ENCODE measurements at places on chromosomes 5 and 9.

DNA sequence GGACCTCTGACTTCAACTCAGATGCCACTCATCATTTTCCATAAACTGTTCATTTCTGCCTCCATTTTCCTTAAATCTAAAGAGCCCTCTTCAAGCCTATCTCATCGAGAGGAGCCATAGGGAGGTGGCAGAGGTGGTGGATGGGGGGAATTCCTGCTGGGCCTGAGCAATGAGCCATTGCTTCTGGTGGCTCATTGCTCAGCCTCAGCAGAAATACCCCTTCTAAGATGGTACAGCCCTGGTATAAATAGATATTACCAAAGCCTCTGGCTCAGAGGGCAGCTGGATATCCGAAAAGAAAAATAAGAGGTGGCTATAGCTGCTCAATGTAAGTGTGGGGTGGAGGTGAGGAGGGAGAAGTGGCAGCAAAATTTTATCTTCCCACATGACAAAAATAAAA lies 313.5 kb downstream of the CAAP1 start:
- no peak for DNase-seq

- DNase-seq = peak; percentile 91
These were observed 63.9 kb upstream of the TGFBR1 start for GRCh38 chr9:99040911-99041582.

DNA sequence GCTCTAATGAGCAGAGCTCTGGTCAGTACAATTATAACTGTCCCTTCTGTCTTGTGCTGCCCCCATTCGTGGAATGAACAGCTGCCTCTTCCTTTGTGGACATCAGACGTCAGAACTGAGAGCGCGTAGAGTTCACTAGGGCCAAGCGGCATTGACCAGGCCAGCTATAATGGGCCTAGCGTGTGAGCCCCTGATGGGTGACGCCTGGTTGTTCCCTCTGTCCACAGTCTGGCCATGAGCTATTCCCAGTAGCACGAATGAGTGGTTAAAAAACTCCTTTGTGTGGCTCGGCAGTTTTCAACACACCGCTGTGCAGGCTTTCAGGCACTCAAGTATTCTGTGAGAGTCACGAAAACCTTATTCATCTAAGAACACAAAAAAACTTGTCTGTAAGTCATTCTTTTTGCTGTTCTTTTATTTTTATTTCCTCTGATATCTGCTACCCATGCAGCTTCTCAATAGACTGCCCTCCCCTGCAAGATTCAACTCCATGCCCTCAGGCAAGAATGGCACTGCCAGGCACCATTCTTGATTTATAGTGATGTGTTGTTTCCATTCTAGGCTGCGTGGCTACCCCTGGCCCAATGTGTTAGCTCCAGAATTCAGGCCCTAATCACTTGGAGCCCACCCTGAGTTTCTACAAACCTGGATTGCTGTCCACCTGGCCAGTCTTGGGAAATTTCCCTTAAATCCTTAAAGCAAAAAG lies 52.5 kb downstream of the ANKDD1B start:
- DNase-seq = no peak

DNA sequence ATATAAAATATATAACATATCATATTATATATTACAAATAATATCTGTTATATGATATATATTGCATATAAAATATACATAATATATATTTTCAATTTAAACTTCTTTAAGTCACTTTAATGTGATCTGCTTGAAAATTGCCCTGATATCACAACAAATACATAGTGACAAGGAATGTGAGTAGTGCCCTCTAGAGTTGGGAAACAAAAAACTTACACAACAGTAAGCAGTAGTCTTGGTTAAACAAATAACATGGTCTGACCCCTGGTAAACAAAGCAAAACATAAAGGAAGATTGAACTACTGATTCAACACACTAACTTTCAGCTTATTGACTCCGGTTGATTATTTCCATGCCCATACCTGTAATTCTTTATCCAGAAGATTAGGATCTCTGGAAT lies 188.3 kb upstream of the NMUR2 start:
- no peak for DNase-seq

DNA sequence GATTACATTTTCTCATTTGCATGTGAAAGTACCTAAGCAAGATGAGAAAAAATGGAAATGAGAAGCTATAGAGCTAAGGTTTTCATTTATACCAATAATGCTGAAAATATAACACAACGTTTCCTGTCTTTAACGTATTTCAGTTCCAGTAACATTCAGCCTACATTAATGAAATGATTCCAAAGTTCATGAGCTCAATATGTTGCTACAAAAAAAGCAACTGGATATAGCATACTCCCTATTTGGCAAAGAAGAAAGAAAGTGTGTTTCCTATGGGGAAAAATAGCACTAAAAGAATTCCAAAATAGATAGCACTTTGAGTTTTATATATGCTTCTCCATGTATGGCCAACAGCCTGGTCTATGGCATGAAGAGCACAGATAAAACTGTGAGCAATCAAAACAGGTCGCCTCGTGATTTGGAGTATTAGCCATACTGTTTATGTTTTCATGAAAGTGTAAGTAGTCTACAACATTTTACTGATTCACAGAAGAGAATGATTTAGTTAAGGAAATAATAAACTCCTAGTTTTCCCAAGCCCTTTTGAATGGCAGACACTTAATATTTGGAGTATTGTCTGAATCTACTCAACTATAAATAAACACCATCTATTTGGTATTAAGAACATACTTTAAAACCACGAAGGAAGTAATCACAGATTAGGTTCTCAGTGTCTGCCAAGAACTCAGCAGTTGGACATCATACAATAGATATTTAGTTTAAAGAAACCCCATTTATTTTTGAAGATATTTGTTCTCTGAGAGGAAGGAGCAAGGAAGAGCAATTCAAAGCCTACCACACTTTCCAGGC lies 258.7 kb upstream of the RASA1 start:
- DNase-seq = no peak

GRCh38 chr5:54673523-54674225 lies 156.1 kb downstream of the SNX18 start:
- no peak for DNase-seq

- DNase-seq = peak; percentile 66
These were observed 128.0 kb downstream of the ADAMTSL1 start for GRCh38 chr9:18601956-18602355.

DNA sequence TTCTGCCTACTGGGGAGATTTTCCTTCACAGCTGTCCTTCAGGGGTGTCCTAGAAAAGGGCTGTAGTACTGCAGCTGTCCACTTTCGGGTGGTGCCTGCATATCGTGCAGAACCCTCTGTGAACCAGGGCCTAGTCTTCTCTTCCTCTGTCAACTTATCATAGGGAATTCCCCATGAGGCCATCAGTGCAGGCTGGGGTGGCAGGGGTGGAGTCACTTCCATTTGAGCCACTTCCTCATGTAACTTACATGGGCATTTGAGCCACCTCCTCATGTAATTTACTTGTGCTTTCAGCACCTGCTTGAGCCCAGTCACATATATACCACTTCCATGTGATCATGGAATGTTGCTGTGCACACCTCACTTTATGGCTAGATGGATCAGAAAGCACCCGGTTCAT lies 742.0 kb upstream of the RGMB start:
- DNase-seq = peak; percentile 2

GRCh38 chr5:39264528-39264927 lies 45.2 kb upstream of the FYB1 start:
- DNase-seq = no peak

- peak; percentile 88 for DNase-seq
These were observed 14.6 kb upstream of the BNC2 start for GRCh38 chr9:16884952-16885513.

DNA sequence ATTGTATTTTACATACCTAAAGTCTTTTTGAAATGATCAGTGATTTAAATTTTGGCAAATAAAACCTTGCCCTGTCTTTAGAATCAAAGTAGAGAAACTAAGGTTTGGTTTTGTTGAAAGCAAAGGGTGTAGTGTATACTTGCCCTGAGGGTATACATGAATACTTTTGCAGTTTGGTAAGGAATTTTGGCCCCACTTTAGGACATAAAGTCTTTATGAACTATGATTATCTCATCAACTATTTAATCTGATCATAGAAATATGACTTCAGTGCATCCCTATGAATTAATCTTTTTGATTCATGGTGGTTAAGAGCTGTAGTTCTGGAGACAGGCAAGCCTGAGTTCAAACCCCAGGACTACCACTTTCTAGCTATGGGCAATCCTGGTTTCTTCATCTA lies 17.7 kb downstream of the RAD1 start:
- peak; percentile 17 for DNase-seq
